ENCODE measurements at places on chromosomes 3 and 15. TPM values are rescaled to one million over a fixed set of nuclear protein-coding genes. Genes with fewer than 3 reads are reported as not detected.

Gene ELL3
- total RNA-seq: 1.8 TPM

Gene CLRN1
- not detected for total RNA-seq

Gene RTP3
- not detected for total RNA-seq

Gene SLC25A26
- total RNA-seq: 19.5 TPM

Gene OXTR
- 10.7 TPM for total RNA-seq

Gene RBMS3
- total RNA-seq: 42.9 TPM

Gene LRRC58
- 11.2 TPM for total RNA-seq

Gene ZPLD1
- total RNA-seq: 0.09 TPM

Gene FAM107A
- total RNA-seq: 5.4 TPM

Gene WDR93
- total RNA-seq: under 0.01 TPM

Gene AGBL1
- total RNA-seq: not detected

Gene ADPRH
- total RNA-seq: 2.5 TPM

Gene ITGA11
- 0.54 TPM for total RNA-seq

Gene MUC4
- under 0.01 TPM for total RNA-seq

Gene TM6SF1
- 31.8 TPM for total RNA-seq

Gene PML
- 47.8 TPM for total RNA-seq

Gene ARHGEF26
- total RNA-seq: 0.54 TPM

Gene DGKG
- 0.09 TPM for total RNA-seq

Gene SMCO1
- not detected for total RNA-seq

Gene GOLGA8G
- total RNA-seq: not detected

Gene LYSMD2
- total RNA-seq: 7.3 TPM

Gene SOX14
- total RNA-seq: not detected

Gene PPP1R14D
- not detected for total RNA-seq

Gene KBTBD12
- total RNA-seq: not detected

Gene PRR20G
- not detected for total RNA-seq

Gene TP63
- not detected for total RNA-seq

Gene ONECUT1
- not detected for total RNA-seq

Gene EXD1
- total RNA-seq: under 0.01 TPM

Gene HDAC11
- 7.5 TPM for total RNA-seq

Gene ARGFX
- not detected for total RNA-seq

Gene FAH
- total RNA-seq: 15.5 TPM

Gene MYEF2
- total RNA-seq: 17.8 TPM

Gene IGF1R
- total RNA-seq: 50.3 TPM

Gene PROK2
- total RNA-seq: not detected

Gene EOMES
- total RNA-seq: not detected

Gene UBR1
- total RNA-seq: 64.3 TPM

Gene GUCA1C
- total RNA-seq: not detected

Gene TRIM42
- total RNA-seq: not detected

Gene CPLX3
- total RNA-seq: not detected

Gene GMPPB
- total RNA-seq: 47.6 TPM

Gene GP5
- total RNA-seq: not detected
